ENCODE measurements at places on chromosomes 7 and 10.

DNA sequence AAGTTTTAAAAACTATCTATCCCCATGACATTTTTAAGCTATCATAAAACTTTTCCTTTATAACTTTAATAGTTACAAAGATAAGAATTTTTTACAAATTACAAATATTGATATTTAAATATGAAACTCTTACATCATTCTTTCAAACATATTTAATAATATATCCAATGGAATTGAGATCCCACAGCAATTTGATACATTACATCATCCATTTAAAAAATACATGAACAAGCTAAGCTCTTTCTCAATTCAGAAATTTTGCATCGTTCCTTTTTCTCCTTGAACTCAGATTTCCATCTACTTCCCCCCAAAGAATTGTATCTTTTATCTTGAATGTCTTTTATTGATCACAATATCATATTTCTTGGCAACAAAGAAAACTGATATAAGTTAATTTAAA is 118.4 kb upstream of the GLCCI1 start:
- DNase-seq, result no peak

- peak; percentile 87 for DNase-seq
These were observed 171.9 kb upstream of the CACNA2D1 start for GRCh38 chr7:82615527-82615926.

GRCh38 chr10:90167174-90168064 is 466.0 kb downstream of the KIF20B start:
- DNase-seq, result no peak

- DNase-seq, result no peak
These were observed 35.1 kb upstream of the GRID1 start for GRCh38 chr10:86401588-86402282.

Data from suppressor macrophage (primary cell).